Stimulated activated CD8-positive, alpha-beta memory T cell treated with anti-CD3 and anti-CD28 coated beads, Interleukin-15, amount 100 ng/mL, for 24 hours (primary cell): ENCODE measurements at places on chromosomes 4 and X.

DNA sequence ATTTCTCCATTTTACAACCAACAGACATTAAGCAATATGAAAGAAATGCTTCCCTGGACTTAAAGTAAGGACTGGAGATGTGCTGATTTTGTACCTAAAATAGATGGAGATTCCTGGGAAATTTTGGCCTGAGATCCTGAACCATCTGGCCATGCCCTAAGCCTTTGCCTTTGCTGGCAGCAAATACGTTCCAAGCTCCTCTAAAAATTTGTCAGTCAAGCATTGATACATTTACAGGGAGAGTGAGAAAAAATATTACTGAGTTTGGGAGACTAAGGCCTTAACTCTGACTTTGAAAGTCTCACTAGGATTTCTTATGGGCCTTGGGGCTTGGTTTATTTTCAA lies 63.9 kb downstream of the FHDC1 start:
- DNase-seq: no peak

DNA sequence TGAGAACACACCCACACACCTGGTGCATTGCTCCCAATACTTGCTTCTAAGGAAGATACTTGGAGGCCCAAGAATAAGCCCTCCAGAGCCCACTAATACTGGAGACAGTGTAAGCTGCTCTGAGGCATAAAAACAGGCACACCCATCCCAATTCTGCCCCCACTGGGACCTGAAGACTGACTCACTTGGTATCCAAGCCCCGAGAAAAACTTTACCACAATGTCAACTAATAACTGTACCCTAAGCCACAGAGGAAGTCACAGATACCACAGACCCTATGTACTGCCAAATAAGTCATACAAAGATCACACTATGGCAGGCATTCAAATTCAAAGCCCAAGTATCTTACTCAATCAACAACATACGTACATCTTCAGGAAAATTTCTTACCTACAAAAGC lies 398.2 kb upstream of the SPANXN1 start:
- no peak for DNase-seq

GRCh38 chr4:158817562-158818296 lies 48.9 kb downstream of the FNIP2 start:
- DNase-seq: no peak

DNA sequence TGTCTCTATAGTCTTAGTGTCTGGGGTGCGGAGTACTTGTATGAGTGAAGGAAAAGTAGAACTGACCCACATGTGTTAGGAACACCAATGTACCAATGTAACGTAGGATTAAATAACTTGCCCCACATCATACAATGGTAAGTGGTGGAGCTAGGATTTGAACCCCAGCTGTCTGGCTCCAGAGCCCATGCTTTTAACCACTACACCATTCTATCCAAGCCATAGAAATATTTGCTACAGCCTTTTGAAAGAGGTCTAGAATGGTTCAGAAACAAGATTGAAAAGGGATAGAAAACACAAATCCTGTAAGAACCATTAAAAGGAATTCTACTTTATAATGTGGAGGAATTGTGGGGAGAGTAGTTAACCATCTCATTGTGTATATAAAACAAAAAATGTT lies 169.9 kb upstream of the ATP6AP2 start:
- DNase-seq: no peak

DNA sequence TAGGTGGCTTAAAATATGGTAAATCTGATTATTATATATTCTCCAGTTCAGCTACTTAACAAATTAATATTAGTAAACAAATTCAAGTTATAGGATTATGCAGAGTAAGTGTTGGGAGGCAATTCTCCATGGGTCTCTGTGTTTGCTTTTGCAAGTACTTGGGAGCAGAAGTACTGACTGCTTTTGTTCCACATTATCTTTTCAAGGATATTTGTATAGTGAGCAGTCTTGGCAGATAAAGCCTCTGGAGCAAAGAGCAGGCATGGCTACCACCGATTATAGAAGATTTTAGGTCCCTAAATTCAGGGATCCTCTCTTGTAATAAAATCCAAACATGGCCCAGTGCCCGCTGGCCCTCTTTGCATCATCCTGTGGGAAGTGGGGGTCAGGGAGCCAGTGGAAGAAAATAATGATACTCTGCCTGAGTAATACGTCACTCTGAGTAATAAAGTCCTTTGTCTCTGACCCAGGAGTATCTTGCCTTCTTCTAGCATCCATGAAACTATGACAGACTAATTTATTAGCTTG lies 23.2 kb downstream of the NDNF start:
- DNase-seq: no peak

DNA sequence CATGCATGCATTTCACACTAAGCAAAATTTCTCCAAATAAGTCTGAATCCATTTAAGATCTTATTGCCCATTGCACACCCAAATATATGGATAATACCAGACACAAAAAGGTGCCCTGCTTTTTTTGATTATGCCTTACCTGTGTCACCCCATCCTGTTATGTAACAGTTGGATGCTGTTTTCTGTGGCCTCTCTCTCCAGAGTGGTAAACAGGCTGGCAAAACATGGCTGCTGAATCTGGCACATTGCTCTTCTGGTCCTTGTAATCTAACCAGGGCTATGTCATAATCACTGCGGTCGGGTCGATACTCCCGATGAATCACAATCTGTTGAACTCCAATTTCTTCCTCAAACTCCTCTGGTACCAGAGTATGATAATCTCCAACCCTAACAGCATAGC lies 70.1 kb downstream of the PRSS12 start:
- no peak for DNase-seq

- DNase-seq: no peak
Measured at GRCh38 chrX:4588893-4589292, 875.4 kb upstream of the PRKX start.

- no peak for DNase-seq
Measured at GRCh38 chr4:76831711-76832373, 66.1 kb downstream of the SOWAHB start.

DNA sequence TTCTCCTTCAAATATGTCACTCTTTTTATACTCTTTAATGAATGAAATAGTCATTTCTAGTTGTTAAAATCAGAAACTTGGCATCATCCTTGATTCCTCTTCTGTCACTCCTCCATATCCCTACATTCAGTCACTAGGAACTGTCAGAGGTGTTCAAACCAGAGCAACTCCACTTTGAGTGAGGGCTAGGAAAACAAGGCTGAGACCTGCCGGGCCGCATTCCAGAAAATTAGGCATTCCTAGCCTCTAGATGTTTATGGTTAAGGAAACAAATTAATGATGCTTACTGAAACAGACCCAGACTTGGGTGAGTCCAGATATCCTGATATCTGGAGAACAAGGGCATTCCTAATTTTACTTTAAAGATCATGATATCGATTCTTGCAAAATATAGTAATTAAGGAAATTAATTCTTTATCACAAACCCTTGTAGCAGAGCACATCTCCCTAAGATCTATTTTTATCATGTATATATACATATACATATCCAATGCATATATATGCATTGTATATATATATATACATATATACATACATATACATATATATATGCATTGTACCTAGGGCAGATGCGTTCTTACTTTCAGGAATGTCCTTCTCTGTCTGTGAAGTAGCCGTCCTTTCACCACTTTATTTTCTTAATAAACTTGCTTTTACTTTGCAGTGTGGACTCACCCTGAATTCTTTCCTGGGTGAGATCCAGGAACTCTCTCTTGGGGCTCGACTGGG lies 98.4 kb upstream of the GC start:
- no peak for DNase-seq

- no peak for DNase-seq
Measured at GRCh38 chr4:48698029-48698971, 81.8 kb downstream of the FRYL start.

GRCh38 chr4:22850055-22850454 lies 157.3 kb downstream of the GBA3 start:
- DNase-seq: no peak

DNA sequence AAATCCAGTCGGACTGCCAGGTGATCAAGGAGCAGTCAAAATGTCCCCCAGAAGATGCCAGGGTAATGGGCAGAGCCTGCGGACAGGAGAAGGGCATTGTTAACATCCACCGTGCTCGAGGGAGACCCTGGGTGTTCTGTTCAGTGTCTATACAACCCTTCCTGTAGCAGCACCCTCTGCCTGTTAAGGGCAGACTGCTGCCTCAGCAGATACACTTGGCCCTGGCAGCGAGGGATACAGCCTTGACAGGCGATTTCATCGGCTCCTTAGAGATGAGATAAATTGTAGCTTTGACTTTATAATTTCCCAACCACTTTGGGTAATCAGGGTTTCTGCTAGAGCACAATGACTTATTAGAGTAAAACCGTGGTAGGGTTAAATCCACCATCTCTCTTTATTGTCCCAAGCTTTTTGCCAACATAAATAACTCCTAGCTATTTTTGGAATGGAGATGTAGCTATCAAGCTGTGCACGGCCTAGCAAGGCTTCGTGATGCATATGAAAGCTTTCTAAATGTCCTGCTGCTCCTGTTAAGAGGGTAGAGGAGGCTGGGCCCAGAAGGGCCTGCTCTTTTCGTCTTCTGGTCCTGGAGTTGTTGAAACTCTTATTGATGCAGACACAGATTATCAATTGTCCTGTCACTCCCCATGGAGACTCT lies 195.9 kb downstream of the CPEB2 start:
- no peak for DNase-seq

GRCh38 chr4:77624213-77624612 lies 18.6 kb downstream of the CXCL13 start:
- DNase-seq: no peak

- DNase-seq: no peak
Measured at GRCh38 chr4:166481739-166482138, 608.7 kb downstream of the TLL1 start.

- DNase-seq: no peak
Measured at GRCh38 chrX:91257388-91257787, 177.3 kb upstream of the PABPC5 start.

DNA sequence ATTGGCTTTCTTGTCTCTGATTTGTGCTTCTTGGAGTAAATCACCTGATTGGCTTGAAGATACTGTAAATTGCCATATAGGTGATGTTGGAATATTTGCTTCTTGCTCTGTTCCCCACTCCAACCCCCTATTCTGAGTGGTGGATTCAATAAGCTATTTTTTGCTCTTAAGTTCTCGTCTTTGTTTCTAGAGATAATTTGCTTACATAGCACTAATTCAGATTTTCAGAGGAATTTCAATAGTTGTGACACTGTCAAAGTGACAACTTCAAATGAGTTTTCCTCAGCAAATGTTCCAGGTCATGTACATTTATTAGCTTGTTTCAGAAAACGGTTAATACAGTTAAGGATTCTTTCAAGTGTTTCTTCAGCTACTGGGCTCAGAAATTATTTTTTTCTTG lies 18.6 kb downstream of the LANCL3 start:
- DNase-seq: no peak

DNA sequence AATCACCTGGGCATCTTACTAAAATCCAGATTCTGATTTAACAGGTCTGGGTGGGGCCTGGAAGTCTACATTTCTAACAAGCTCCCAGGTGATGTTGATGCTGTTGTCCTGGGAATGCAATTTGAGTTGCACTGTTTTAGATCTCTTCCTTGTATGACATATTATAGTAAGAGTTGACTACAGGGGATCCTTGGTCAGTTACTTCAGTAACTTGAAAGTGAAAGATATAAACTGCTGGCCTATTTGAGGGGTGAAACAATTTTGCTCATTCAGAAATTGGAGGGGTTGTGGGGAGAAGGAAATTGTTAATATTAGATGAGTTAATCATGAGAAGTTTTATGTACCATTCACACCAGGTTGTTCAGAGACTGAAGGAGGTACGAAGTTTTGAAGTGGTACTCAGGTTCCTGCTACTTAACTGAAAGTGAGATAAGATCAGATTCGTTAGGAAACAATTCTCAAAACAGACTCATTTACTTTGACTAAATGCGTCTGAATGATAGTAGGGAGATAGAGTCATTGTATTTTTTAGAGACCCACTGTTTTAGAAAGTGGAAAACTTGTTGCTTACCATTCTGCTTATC lies 12.5 kb downstream of the SH2D1A start:
- DNase-seq: no peak

DNA sequence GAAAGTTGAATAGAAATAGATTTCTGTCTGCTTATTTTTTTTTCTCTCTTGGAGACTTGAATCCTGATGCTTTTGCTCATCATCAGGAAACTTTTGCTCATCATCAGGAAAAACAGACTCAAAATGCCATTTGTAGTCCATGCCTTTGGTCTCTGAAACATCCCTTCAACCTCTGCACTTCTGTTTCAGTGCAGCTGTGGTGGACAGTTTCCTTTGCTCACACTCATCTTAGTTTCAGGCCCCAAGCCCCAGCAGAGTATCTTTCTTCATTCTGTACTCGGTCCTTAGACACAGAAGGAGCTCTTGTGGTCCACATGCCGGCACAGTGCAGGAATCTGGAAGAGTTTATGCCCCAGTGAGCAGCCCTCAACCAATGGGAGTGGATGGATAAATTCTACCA lies 337.9 kb downstream of the PPP3CA start:
- DNase-seq: no peak

DNA sequence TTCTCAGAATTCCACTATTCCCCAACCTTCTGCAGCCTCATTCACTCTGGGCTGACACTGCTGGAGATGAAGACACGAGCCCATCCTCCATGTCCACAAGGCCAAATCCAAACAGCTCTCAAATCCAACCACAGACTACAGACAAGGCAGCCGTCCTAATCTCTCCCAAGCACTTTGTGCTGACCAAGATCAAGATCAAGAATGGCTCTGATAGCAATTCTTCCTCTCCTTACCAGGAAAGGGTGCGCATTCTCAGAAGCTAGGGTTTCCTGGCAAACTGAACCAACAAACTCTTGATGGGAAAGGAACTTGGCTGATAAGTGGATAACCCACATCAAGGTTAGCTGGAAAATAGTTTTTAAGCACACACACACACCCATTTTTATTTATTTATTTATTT lies 26.5 kb downstream of the RELL1 start:
- no peak for DNase-seq

DNA sequence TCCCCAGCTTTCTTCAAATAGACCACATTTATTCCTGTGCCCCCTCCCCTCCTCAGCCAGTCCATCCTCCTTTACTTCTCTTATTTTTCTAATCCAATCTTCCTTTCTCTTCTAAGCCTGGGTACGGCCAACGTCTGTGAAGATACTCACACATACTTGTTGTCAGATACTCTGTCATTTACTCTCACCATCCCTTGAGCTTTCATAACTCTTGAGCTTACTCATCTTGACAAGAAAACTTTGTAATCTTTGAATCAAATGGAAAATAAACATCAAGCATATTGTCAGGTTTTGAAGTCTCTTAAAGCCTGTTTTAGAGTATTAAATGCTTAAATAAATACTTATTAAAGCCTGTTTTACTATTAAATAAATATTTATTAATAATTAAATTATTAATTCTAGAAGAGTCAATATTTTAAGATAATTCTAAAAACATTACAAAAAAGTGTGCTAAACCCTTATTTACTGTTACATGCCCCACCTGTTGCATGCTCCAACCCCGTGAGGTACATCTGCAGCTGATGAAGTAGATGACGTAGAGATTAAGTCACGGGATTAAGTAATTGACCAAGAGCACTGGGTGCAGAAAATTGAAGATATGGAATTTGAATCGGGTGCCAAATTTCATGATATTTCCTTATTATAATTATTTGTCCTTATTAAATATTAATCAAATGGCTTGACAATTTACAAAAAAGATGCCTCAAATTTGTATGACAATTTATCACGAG lies 1.5 kb upstream of the TRIML2 start:
- DNase-seq: no peak

GRCh38 chr4:146176891-146177290 lies 1.4 kb downstream of the LSM6 start:
- no peak for DNase-seq
